Caudate nucleus (tissue), 63 donors: ENCODE measurements at places on chromosomes 13 and 19.

GRCh38 chr19:3563709-3564524, 6.5 kb upstream of the MFSD12 start:
- DNase-seq, result no peak

GRCh38 chr13:27270594-27271520, at the start of gene RASL11A:
Gene RASL11A, plus strand, starts transcription at chr13:27270830. Its CDS starts 115 bp downstream, at chr13:27270945.
- peak; percentile 62 for DNase-seq

- DNase-seq, result no peak
Measured at GRCh38 chr13:91278888-91279287, 68.6 kb upstream of the MIR17HG start.

DNA sequence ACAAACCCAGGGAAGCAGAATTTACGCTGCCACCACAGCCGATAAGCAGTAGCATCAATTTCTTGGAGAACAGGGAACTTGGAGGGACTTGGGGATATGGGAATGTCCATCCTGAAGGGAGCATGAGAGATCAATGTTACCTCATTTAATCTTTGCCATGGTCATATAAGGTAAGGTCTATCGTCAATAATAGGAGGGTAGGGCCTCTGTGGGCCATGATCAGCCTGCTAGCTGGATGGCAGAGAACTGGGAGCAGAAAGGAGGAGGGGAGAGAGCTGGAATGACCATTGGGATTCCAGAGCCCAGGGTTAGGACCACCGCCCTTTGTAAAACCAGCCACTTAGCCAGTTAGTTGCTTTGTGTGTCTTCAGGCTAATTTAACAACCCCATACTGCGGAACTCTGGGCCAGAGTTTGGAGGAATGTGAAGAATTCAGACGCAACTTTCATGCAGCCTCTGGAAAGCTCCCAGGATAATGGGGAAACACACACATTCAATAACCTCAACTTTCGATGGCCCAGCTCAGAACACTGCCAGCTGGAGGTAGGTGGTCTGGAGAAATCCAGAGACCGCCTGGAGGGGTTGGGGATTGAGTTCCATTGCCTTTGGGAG, 40.3 kb downstream of the ZNF557 start:
- no peak for DNase-seq

DNA sequence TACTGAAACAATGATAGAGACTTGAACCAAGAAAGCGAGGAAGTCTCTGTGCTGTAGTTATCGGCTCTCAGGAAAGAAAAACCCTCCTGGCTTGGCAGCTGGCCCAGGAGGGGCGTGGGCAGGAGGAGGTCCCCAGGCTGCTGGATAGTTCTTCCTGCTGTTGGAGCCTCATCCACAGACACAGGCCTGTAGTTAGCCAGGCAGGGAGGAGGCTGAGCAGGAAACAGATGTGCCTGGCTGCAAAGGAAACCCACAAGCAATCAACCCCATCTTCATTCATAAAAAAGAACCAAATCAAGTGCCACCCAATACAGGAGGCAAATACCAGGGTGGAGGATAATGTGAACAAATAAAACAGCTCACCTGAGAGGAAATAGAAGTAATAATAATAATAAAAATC, 86.2 kb downstream of the IRS2 start:
- no peak for DNase-seq

- DNase-seq, result no peak
Measured at GRCh38 chr13:24134231-24134630, 26.3 kb upstream of the SPATA13 start.

DNA sequence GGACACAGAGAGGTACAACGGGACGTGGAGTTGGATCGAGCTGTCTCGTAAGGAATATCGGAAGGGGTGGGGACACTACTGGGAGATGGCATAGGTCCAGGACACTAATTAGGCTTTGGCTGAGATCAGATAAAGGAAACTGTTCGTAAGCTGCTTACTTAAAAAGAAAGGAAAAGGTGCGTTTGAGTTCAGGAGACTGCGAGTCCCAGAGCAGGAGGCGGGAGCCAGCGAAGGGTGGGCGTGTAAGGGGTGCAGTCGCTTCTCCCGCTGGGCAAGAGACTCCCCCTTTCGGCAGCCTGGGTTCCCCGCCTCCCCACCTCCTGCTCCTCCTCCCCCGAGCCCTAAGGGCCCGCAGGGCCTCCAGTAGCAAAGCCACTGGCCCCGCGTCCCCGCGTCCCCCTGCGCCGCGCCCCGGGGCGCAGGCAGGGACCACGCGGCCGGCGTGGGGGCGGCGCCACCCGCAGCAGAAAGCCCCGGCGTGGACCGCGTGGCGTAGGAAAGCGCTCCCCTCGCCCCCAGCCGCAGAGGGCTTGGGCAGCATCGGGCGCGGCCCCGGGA, 547 bp downstream of the ABCC4 start:
- DNase-seq, result no peak

DNA sequence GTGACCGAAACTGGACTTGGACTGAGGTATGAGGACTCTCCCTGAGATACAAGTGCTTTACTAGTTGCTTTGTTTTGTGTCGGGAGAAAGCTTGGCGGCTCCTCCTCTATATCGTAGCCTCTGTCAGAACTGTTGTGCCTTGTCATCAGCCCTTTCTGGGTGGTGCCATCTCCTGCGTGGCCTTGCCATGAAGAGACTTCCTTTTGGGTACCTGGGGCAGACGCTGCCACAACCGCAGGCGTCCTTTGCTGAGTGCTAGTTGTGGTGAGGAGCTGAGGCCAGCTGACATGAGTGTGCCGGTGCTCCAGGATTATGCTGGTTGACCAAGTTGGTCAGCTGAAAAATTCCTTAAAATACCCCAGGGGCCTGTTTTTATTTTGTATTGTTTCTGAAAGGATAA, 124.5 kb downstream of the AKAP11 start:
- no peak for DNase-seq

GRCh38 chr19:1907563-1908363, 2.6 kb downstream of the ADAT3 start:
- no peak for DNase-seq

- DNase-seq, result no peak
Measured at GRCh38 chr13:114088234-114088633, 44.2 kb downstream of the RASA3 start.

DNA sequence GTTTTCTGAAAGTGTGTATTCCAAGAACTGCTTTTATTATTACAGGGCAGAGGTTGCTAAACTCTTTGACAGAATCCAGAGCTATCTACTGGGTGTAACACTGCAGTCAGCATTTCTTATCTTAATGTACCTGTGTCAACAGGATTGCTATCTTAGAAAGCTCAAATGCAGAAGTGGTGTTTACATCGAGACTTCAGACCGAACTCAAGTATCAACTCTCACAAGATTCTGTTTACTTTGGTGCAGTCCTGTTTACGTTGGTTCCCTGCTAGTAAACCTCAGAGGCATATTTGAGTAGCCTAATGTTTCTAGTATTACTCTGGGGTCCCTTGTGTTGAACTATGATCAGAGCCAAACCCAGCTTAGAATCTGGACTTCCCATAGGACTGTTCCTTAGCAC, 20.5 kb downstream of the SLC15A1 start:
- DNase-seq, result no peak

DNA sequence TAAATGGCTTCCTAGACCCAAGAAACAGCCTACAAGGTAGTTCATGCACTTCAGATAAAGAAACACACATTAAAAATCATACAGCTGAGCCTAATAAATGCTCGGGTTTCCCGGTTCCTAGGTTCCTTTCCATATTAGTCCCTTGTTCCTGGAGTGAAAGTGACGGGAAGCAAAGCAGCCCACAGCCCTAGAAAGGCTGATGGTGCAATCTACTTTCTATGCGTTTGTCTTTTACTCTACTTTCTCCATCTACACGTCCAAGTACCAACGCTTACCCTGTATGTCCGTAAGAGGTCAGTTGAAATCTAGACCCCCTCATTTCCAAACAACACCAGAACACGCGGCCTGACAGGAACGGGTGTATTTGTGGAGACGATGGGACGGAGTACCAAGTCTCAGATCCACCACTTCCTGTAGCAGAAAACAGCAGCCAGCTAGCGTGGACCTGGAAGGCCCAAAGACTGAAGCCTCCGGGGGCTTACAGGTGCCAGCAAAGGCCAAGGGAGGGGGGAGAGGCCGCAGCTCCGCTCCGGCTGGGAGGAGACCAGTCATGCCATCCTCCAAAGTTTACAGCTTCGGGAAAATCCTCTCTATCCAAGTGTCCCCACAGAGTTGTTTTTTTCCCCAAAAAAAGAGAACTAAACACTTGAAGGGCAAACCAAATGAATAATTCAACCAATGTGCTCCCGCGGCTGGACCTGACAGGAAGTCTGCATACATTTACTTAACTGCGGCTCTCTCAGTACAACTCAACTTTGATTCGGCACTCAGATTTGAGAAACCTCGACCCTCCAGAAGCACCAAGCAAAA, 34.1 kb downstream of the STK24 start:
- DNase-seq, result no peak

DNA sequence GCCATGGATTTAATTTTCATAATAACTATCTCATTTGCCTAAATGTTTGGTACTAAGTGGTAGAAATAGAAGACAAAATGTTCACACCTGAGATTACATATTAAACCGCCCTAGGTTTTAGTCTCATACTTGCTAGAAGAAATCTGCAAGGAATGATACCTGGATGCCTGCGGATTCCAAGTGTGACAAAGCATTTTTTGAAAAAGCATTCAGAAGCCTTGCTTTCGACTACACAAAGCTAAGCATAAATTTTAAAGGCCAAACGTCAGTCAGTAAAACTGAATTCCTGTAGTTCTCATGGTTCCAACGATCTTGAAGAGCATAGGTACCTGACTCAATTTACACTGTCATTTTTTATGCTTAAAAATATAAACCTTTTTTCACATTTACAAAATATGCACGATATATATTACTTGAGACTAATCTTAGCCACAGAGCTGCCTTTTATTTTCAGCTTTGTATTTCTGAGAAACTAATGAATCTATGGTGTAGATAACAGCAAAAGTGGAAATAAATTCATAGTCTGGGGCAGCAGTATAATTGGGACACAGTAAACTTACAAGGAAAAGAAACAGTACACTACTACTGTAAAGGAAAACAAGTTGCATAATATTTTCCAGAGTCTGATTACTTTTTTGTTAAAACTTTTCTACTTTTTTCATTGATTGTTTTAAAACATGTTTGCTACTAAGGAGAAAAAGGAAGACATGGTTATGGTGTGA, 1.2 kb upstream of the LRRC63 start:
- no peak for DNase-seq

DNA sequence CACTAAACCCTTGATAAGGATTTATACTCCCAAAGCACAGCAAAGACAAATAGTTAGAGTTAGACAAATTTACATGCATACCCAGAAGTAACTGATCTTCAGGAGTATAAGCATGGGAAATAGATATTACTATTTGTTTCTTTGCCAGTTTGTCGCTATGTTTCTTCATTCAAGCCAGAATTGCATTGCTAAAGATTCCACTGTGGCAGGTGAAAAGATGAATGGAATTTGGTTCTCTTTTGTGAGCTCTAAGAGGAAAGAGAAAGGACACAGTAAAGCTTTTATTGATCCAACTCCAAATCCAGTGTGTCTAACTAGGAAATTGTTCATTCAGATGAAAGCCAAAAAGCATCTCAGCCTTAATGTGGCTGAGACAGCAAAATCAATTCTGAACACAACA, 292.3 kb upstream of the SPRY2 start:
- no peak for DNase-seq

GRCh38 chr19:8612807-8613171, 2.3 kb upstream of the ADAMTS10 start:
- DNase-seq, result no peak

GRCh38 chr13:90999401-90999800, 348.1 kb upstream of the MIR17HG start:
- DNase-seq, result no peak

GRCh38 chr13:46010148-46010547, 42.4 kb downstream of the ZC3H13 start:
- no peak for DNase-seq

DNA sequence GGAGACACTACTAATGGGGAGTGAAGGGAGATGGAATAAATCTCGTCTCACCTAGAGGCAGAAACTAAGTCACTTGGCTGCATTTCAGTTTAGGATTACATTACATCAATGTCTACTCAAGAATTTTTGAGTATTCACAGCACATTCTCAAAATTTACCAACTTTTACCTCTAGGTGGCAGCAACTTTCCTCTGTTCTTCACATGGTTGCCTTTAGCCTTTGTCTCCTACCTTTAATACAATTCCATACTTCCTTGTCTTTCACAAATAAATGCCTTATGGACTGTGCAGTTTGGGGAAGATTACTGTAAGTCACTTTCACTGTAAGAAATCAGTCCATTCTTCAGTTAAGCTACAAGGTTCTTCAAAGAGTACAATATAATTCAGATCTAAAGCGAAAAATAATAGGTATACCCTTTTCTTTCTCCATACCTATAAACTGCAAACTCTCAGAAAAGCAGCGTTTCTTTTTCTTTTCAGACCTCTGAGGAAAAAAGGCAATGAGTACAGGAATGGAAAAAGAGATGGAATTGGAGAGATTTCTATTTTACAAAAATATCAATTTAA, 379.4 kb downstream of the KLF12 start:
- no peak for DNase-seq

- DNase-seq, result no peak
Measured at GRCh38 chr13:29718694-29719093, 123.2 kb upstream of the SLC7A1 start.

DNA sequence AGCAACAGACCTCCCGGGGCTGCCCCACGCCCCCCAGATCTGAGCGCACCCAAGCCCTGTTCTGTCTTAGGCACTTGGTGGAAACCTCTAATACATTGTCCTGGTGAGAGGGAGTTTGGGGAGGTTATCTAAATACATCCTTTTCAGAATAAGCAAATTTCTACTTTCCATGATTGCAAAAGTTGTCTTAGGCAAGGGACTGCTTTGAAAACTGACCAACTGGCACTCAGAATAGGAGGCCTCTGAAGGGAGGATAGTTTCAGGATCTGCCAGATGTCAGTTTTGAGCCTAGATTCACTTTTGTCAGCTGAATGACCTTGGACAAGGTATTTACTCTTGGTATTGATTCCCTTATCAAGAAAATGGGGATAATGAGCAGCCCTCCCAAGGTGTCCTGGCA, 11.8 kb downstream of the SERP2 start:
- no peak for DNase-seq

DNA sequence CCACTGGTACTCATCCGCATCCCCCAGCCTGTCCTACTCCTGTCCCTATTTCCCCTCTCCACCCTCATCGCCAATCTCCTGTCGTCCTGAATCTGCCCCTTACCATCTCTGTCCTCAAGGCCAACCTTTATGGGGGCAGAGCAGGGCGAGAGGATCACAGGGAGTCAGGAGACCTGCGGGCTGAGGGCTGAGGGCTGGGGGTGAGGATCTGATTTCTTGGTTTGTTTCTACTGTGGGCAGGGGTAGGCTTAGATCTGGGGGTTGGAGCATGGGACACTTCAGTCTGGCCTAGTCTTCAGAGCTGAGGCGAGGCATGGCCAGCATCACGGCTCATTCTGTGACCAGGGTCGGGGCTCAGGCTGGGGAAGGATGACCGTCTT, 16.5 kb upstream of the ERCC1 start:
- DNase-seq, result no peak

DNA sequence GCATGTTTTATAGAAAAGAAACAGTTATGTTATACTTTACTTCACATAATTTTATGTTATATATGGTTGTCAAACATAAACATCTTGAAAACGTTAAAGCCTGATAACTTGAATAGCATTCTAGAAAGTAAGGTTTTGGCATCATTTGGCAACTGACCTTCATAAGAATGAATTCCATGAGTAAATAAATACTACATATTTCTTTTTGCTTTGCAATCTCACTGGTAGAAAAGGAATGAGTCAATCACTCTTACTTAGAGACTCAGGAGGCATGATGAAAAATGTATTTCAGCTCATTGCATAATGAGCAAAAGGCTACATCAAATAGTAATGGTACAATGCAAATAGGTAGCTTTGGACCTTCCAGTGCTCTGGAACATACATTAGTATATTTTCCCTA, 1381.9 kb downstream of the EFNB2 start:
- DNase-seq, result no peak

- no peak for DNase-seq
Measured at GRCh38 chr13:25920931-25921330, 130.9 kb downstream of the SHISA2 start.
